ENCODE measurements at places on chromosomes 1 and 21.

- DNase-seq = no peak
These were observed 70.3 kb upstream of the JAK1 start for GRCh38 chr1:65036570-65037051.

DNA sequence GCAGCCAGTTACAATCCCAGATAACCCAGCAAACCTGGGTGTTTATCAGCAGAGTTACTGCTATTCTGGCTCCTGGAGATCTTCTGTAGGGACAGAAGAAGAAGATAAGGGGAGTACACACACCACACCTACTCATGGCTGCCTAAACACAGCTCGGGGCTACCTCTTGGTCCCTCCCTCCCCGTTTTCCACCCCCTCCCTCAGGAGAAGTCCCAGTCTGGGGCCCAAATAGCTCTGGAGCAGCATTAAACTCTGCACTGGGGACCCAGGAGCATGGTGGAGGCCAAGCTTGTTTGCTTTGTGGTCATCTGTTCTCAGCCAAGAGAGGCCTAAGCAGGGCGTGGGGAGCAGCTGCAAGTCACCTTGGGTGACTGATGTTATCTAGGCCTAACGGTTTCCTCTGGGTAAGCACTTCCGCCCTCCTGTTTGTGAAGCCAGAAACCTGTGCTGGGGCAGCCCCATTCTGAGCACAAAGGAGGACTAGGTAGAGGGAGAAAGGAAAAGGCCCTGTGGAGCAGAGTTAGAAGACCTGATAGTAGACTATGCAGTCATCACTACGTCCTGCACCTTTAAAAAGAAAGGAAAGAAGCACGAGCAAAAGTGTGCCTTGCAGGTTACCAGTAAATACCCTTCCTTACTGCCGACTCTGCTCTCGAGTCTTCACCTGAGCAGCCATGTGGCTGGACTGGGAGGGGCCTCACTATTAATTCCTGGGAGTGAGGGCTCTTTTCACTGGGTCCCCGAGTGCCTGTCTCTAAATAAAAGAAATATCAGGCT, 2.0 kb upstream of the RCSD1 start:
- peak; percentile 65 for DNase-seq

DNA sequence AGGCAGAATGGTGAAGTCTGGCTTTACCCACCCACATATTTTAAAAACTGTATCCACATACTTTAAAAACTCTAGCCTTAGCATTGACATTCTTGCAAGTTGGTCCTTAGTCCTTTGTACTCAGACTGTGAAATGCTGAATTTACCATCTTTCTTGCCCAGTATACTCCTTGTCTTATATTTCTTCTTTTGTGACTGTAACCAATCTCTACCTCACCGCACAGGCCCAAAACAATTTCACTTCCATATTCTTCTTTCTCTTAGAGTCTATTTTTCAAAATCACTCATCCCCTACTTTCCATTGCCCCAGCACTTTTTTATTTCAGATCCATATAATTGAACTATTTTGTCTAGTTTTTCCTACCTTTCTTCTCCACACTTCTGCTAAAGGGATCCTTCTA, 892.4 kb upstream of the B3GALT2 start:
- no peak for DNase-seq

- DNase-seq = peak; percentile 38
These were observed 189.3 kb upstream of the EDN2 start for GRCh38 chr1:41673806-41674205.

- no peak for DNase-seq
These were observed 61.7 kb downstream of the CHD5 start for GRCh38 chr1:6118415-6118814.

GRCh38 chr1:234525099-234525799, 46.3 kb upstream of the TARBP1 start:
- no peak for DNase-seq

DNA sequence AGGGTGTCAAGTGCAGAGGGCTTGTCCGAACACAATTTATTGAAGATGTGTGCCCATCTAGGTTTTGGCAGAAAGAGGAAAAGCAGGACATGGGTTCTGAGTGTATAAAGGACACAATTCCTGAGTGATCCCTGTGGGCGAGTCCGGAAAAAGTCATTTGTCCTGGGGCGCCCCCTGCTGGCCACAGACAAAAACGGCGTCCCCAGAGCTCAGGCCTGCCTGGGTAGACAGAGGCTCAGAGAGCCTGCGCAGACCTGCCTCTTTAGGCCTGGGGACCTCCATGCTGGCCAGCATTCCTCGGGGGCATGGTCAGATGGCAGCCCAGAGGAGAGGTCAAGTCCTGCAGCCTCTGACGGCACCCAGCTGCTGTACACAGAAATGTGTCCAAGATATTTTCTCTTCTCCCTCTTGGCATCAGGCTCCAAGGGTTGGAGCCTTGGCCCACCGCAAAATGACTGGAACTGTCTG, 65.5 kb upstream of the LRP8 start:
- no peak for DNase-seq

DNA sequence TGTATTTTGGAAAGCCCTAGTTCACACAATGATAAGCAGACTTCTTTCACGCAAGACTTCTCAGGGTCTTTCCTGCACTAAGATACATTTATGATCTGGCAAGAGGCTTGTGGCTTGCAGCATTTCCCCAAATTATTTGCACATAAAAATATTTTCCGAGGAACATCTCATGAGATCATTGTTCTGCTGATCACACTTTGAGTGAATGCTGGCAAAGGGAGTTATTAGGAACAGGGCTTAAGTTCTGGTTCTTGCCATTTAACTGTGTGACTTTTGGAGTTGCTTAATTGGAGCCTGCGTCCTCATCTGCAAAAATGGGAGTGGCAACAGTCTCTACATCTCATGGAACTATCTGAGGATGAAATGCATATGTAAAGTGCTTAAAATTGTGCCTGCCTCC, 50.2 kb downstream of the GADD45A start:
- DNase-seq = no peak

- DNase-seq = no peak
These were observed 79.2 kb downstream of the OLIG1 start for GRCh38 chr21:33149181-33149580.

- DNase-seq = no peak
These were observed 92.5 kb upstream of the CAMK1G start for GRCh38 chr1:209491031-209491430.

DNA sequence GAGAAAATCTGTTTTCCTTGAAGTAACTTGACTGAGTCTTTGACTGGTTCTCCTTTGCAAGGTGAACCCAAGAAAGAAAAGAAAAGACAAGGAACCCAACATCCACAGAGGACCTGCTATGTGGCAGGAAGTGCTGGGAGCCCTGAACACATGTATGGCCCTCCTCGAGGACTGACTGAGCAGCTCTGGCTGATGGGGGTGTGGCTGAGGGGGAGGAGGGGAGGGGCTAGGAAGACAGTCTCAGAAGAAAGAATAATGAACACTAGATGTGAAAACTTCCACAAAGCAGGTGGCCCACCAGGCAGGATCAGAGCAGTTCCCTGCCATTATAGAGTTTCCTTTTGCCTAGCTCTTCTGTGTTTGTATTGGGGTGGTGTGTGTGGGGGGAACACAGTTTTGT, 26.1 kb downstream of the NENF start:
- DNase-seq = no peak

DNA sequence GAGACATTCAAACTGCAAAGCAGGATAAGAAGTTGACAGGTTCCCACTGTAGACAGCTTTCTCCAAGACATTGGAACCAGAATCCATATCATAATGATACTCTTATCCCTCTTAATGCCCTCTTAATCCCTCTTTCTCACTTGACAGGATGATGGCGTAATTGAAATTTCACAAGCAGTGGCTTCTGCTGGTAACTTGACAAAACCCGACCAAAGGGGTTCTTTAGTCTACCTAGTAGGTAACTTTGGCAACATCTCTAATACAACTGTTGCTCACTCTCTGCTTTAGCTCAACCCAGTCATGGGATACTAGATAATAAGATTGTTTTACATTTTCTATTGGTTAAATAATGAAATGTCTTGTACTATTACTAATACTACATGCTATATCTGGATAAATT, 34.7 kb downstream of the S100A10 start:
- no peak for DNase-seq

DNA sequence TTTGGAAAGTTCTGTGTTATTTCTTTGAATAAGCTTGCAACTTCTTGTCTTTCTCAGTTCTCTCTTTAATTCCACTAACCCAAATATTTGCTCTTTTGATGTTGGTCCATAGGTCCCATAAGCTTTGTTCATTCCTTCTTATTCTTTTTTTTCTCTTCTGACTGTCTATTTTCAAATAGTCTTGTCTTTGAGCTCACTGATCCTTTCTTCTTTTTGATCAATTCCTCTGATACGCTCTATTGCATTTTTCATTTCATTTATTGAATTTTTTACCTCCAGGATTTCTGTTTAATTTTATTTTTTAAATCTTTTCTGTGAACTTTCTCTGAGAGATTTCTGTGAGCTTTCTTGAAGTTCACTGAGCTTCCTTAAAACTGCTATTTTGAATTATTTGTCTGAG, 486.6 kb downstream of the KIF26B start:
- no peak for DNase-seq

- DNase-seq = no peak
These were observed 51.3 kb upstream of the GFI1 start for GRCh38 chr1:92538048-92538412.

- no peak for DNase-seq
These were observed 415.7 kb upstream of the DAB1 start for GRCh38 chr1:57839526-57839925.

GRCh38 chr1:21775985-21776562, 6.9 kb downstream of the USP48 start:
- no peak for DNase-seq

- no peak for DNase-seq
These were observed 27.0 kb upstream of the ST6GALNAC5 start for GRCh38 chr1:76840278-76840677.

DNA sequence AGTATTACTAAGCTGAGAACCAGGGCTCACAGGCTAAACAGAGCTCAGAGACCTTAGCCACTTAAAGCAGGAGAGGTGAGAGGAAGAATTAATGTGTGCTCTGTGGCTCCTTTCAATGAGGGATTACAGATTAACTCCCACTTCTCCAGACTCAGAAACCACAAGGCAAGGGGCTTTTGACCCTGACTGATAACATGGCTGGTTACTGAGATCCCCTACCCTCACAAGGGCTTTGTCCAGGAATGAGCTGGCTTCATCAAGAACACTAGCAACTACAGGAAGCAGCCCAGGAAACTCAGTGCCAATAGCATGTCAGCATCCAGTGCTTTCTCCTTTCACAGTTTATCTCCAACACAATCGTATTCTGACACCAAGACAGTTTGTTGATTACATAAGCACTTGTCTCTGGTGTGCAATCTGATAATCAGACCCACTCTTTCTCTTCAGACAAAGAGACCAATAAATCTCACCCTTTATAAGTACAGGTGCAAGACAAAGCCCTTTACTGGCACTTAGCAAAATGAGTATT, 38.8 kb downstream of the ERI3 start:
- no peak for DNase-seq

DNA sequence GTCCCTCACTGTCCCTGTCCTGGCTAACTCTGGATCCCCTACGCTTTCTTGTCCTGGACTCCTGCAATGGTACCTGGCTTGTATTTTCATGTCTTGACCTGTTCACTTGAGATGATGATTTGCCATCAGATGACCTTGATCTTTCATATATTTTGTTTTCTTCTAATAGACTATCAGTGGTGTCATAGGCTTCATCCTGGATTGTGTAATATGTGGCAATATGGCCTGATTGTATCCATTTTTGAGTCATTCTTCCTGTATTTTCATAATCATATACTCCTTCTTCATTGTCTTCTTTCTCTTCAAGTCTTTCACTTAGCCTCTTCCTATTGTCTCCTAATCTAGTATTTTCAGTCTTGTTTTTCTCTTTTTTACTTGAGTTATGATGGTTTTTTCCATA, 11.1 kb downstream of the FLG start:
- no peak for DNase-seq

- no peak for DNase-seq
These were observed 12.8 kb upstream of the RIPK4 start for GRCh38 chr21:41779659-41780058.

- no peak for DNase-seq
These were observed 47.7 kb downstream of the FCRL5 start for GRCh38 chr1:157504646-157505045.

DNA sequence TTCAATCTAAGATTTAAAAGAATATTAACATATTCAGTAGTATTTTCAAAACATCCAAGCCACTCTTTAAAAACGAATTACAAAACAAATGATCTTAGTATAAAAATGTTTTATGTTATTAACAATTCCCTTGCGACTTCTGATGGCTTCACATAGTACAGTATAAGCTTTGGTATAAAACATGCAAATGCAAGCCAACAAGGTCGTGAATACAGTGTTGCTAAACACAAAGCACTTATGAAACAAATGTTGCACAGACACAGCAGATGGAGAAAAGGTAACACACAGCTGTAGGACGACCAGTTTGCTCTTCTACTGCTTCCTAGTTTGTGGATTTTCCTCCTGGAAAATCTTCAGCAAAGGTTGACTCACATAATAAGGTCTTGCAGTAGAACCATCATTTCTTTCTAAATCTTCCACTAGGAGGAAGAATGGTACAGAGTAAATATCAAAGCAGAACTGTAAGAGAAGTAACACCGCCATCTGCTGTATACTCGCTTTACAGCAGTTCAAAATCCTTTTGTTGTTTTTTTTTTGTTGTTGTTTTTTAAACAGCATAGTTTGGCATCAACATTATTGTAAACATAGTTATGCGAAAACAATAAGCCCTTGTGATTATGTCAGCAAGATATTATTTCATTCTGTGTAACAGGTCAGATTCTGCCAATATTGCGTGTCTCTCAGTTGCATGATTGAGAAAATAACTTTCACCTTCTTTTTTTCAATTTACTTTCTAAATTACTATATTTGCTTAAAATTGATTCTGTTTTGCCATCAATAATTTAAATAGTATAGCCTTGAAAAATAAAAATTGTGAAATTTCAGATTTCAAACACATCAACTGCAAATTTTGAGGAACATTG, 69.5 kb downstream of the LHX8 start:
- no peak for DNase-seq

GRCh38 chr1:205523891-205524793, 19.7 kb downstream of the CDK18 start:
- DNase-seq = peak; percentile 71

DNA sequence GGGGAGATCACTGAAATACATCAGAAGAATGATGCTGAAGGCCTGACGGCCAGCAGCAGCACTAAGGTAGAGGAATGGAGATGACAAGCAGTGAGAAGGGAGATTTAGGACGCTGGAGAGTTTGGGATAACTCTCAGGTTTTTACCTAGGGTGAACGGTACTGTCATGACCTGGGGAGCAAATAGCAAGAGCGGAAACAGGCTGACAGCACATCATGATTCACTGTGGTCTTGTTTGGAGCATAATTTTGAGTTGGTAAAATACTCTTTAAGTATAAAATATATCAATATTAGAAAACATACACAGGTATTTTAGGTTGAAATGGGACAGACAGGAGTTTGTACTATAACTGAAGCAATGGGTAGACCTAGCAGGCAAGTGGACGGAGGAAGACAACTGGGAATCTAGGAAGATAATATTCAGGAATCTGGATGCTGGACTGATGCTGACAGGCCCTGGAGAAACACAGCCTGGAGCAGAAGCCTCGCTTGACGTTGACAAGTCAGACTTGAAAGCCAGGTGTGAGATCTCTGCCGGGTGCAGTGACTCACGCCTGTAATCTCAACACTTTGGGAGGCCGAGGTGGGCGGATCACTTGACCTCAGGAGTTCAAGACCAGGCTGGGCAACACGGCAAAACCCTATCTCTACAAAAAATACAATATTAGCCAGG, 33.3 kb downstream of the ALG14 start:
- no peak for DNase-seq

GRCh38 chr1:214662223-214662785, 59.3 kb downstream of the CENPF start:
- DNase-seq = no peak

GRCh38 chr1:23930861-23931490, 17.8 kb upstream of the CNR2 start:
- DNase-seq = no peak

- DNase-seq = no peak
These were observed 159.0 kb upstream of the ZNHIT6 start for GRCh38 chr1:85867189-85867588.
